ENCODE measurements at places on chromosomes 2 and 18.

DNA sequence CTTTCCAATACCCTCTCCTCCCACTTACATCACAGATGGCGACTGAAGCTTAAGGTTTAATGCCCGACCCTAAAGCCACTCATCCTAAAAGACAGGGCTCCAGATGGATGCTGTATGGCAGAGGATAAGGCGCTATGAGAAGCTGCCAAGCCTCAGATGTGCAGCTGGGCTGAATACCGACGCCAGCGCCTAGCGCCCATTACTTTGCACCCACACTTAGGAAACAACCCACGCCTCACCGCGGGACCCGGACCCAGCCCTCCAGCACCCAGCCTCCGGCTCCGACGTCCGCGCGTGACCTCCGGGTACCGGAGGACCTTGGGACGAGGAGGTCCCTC lies 335 bp downstream of the TRAK2 start:
- DNase-seq, result no peak

DNA sequence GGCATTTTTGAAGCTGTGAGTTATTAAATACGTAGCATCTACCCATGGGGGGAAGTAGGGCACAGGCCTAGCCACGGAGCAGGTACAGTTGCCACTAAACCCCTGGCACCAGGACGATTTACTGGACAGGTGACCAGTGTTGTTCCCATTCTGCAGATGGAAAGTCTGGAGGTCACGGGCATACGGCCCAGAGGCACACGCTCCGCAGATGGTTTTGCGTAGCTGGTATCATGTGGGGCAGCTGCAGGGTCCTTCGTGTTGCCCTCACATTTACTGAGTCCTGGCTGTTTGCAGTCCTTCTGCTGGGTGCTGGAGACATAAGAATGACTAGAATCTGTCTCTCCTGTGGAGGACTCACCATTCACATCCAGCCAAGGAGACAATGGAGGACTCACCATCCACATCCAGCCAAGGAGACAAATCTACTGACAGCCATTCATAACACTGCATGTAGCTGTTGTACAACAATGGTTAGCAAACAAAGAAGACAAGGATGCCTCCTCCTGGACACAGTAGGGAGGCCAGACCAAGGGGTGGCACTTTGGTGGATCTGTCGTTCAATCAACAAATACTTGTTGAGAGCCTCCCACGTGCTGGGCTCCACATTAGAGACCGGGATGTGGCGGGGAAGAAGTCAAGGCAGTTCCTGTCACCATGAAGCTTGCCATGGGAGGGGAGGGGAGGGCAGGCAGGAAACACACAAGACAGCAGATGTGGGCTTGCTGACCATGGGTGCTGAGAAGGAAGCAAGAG lies 24.9 kb downstream of the TWIST2 start:
- peak; percentile 53 for DNase-seq

DNA sequence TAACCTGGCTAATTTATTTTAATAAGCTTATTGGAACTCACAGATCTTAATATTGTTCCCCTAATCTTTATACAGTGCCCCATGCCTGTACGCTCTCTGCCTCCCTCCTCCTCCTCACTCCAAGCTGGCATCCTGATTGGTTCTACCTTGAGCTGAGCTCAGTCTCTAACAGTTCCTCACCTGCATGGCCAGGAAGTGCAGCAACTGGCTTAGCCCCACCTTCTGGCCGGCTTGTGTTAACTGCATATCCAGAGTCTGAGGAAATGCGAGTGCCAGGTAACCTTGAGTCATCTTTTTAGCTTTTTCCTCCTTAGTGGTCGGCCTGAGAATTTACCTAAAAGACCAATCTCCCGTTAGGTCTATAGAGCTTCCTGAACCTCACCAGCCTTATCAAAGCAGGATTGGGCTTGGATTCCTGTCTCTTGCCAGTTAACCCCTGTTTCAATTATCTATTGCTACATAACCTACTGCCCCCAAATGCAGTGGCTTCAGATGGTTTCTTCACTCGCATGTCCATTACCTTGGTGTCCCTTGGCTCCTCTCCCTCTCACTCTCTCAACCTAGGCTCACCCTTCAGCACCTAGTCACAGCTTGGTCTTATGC lies 89.5 kb upstream of the STK39 start:
- DNase-seq, result peak; percentile 82

DNA sequence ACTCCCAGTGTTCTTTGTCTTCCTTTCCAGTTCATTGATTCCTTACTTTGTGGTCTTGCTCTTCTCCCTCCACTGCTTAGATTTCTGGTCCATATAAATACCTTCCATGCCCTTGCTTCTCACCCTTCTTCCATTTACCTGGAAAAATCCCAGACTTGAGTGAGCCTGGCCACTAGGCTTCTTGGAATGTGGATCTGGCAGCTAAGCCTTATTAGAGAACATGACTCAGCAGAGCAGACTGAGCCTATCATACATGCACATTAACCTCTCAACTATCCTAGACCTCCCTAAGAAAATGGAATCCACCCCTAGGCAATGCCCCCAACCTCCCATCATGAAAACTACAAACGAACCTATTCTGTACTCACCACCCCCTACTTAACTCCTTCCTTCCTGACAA lies 127.7 kb downstream of the RHBDD1 start:
- DNase-seq, result no peak

- no peak for DNase-seq
Measured at GRCh38 chr2:158928965-158929364, 39.5 kb upstream of the TANC1 start.

- DNase-seq, result no peak
Measured at GRCh38 chr18:3667255-3668137, 217.5 kb downstream of the TGIF1 start.

GRCh38 chr2:206422493-206422892 lies 20.8 kb upstream of the ADAM23 start:
- DNase-seq, result no peak

DNA sequence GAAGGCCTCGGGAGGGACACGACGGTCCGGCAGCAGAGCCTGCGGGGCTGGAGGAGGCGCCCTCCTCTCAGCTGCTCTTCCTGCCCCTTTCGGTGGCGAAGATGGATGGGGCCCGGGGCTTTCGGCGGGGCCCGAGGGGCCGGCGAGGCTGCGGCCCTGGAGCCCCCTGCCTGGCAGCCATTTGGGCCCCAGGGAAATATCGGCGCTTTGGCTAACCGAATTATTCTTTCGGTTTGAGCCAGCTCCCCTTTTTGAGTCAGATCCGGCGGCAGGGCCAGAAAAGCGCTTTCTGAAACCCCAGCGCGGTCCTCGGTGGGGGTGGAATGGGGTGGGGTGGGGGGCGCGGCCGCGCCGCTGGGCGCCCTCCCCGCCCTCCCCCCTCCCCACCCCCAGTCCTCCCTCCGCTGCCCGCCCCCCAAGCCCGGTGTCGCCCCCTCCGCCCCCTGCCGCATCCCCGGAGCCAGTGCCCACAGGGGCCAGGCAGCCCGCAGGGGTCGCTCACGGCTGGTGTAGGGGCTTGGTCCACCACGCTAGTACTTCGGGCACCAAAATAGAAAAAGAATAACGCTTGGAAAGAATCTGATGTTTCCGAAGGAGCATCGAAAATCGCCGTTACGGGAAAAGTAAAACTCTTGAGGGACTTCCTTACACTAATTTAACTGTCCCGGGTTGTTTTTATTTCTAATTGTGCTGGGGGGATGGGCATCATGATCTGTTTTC lies 9.1 kb upstream of the ARID5A start:
- peak; percentile 87 for DNase-seq

DNA sequence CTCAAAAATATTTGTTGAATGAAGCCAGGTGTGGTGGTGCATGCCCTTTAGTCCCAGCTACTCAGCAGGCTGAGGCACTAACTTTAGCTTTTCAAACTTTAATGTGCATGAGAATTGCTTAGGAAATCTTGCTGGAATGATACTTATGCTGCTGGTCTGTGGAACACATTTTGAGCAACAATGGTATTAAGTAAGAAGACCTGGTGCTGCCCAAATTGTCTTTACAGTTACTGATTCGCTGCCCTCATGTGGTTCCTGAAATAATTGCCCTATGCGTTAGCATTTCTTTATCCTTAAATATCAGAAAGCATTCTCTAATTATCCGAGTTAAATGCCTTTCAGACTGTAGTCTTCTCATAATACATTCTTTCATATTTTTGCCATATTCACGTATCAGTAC lies 76.0 kb upstream of the SESTD1 start:
- no peak for DNase-seq

DNA sequence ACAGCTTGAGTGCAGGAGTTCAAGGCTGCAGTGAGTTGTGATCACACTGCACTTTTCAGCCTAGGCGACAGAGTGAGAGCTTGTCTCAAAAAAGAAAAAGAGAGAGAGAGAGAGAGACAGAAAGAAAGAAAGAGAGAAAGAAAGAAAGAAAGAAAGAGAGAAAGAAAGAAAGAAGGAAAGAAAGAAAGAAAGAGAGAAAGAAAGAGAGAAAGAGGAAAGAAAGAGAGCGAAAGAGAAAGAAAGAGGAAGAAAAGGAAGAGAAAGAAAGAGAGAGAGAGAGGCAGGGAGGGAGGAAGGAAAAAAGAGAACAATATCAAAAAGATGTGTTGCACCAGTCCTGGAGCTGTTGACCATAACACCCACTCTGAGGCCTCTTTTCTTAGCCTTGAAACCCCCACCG lies 89.8 kb upstream of the MBOAT2 start:
- no peak for DNase-seq

GRCh38 chr2:117943013-117943672 lies 70.7 kb downstream of the CCDC93 start:
- DNase-seq, result no peak

- DNase-seq, result no peak
Measured at GRCh38 chr2:146131785-146132184, 1611.9 kb upstream of the ZEB2 start.

GRCh38 chr2:88091943-88092342 lies 24.3 kb downstream of the SMYD1 start:
- no peak for DNase-seq

DNA sequence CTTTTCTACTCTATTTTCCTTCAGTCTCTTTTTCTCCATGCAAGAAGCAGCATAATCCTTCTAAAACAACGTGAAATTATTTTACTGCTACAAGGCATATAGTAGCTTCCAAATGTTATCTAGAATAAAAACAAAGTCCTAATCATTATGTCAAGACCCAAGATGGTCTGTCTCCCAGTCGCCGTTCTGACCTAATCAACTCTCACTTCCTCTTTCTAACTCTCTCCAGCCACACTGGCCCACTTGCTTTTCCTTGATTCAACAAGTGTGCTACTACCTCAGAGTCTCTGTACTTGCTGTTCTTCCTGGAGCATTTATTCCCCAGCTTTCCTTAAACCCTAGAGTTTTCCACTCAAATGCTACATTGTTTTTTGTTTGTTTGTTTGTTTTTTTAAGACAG lies 1491.2 kb downstream of the LRP1B start:
- no peak for DNase-seq

DNA sequence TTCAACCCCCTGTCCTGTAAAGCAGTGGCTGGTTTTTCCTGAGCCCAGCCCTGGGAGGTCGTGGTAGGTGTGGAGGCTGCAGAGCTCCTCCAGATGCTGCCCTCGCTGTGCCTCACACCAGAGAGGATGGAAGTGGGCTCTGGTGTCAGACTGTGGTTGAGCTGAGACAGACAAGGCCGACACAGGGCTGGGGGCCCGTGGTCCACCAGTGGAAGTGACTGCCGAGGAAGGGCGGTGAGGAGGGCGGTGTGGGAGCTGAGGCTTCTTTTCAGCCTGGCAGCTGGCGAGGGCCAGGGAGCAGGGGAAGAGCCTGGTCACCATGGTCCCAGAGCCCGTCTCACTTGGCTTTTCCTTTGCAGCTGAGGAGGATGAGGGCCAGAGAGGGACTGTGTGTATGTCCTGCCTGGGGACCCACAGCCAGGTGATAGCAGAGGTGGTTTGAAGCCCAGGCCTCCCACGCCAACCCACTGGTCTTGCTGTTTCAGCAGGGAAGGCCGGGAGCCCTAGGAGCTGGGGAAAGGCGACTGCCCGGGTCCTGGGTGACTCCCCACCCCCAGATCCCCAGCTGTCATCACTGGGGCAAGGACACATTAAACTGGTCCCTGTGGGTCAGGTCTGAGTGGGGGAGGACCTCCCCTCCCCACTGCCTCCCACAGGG lies 8.5 kb downstream of the SFTPB start:
- no peak for DNase-seq

- DNase-seq, result no peak
Measured at GRCh38 chr2:227687189-227687588, 20.6 kb downstream of the SCYGR5 start.

DNA sequence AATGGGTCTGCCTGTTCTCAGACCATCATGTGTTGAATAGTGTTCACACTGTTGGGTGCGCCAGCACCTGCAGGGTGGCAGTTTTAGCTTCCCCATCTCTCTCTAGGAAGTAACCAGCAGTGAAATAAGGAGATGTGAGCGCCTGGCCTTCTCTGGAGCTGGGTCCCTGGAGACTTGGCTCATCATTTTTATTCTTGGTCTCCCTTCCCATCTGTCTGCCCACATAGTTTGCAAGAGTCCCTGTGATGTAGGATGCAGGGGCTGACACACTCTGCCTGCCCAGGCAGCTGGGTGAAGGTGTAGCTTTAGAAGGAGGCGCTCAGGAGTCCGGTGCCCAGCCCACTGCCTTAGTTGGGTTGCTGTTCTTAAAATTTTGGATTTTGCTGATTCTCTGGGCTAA lies 172.2 kb downstream of the LDLRAD4 start:
- peak; percentile 56 for DNase-seq

DNA sequence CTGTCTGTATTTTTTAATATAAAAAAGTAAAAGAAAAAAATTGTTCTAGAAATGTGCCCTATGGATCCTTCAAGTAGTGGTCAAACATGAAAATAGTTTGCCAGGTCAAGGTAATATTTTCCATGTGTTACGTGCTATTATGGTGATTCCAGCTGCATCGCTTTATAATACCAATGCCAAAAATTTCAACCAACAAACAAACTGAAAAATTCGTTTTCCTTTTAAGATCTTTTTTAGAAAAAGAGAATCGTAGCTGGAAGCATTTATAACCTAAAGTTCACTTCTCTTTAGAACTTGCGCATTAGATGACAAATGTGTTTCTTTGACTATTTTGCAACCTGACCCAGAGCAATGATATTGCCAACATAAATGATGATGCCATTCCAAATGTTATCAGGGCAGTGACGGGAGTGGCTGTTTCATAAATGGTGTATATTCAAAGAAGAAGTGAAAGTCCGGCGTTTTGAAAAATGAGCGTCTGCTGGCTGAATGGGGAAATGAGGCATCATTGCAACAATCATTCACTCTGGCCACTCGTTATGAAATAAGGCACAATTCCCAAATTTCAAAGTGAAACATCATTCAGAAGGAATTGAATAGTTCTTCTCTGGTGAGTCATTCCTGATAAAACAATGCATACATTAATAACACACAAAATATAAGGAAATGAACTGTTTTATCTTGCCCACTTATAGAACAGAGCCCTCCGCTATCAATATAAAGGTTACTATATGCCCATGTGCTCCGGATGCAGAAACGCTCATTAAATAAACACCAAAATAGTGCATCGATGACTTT lies 297.4 kb downstream of the TGIF1 start:
- no peak for DNase-seq

GRCh38 chr2:179467111-179467510 lies 202.5 kb upstream of the SESTD1 start:
- no peak for DNase-seq

- DNase-seq, result no peak
Measured at GRCh38 chr18:42086288-42086687, 131.3 kb downstream of the PIK3C3 start.

- DNase-seq, result no peak
Measured at GRCh38 chr18:2903006-2903405, 56.2 kb downstream of the EMILIN2 start.

- no peak for DNase-seq
Measured at GRCh38 chr2:27039871-27040270, 7.1 kb downstream of the TMEM214 start.

- peak; percentile 80 for DNase-seq
Measured at GRCh38 chr2:8049851-8050571, 631.8 kb upstream of the ID2 start.

Measured in activated effector memory CD4-positive, alpha-beta T cell treated with anti-CD3 and anti-CD28 coated beads, Interleukin-2, amount 50 U/mL, for 16 hours (primary cell).